ENCODE measurements at places on chromosomes 2 and 18.

GRCh38 chr2:230961091-230961491, 34.8 kb upstream of the SPATA3 start:
- no peak for DNase-seq

DNA sequence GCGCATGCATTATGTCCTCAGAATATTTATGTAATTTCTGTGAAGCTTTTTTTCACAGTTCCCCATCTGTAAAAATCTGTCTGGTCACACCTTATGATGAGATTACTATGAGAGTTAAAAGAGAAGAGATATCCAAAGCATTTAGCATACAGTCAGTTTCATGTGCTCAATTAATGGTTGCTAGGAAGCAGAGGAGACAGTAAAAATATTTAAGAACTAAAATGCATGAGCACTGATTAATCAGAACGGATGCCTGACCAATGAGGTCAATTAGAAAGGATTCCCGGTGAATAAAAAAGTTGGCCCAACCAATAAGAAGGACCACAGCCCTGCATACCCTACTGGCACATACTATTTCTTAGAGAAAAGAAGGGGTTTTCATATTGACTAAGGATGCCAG, 12.0 kb upstream of the CRIM1 start:
- no peak for DNase-seq

DNA sequence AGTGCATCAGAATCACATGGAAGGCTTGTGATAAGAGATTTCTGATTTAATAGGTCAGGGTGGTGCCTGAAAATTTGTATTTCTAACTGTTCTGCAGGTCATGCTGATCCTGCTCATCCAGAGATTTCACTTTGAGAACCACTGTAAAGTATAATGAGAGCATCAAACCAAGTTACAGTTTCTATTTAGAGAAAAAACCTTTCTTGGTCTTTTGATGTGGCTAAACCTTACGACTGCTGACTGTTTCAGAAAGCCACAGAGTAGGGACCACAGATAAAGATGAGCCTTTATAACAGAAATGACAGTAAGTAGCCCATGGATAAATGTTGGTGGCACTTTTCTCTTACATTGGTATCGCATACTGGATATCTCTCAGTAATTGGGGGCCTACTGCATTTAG, 109.4 kb upstream of the FANCL start:
- no peak for DNase-seq

GRCh38 chr2:173823543-173823939, 141.6 kb downstream of the SP3 start:
- no peak for DNase-seq

DNA sequence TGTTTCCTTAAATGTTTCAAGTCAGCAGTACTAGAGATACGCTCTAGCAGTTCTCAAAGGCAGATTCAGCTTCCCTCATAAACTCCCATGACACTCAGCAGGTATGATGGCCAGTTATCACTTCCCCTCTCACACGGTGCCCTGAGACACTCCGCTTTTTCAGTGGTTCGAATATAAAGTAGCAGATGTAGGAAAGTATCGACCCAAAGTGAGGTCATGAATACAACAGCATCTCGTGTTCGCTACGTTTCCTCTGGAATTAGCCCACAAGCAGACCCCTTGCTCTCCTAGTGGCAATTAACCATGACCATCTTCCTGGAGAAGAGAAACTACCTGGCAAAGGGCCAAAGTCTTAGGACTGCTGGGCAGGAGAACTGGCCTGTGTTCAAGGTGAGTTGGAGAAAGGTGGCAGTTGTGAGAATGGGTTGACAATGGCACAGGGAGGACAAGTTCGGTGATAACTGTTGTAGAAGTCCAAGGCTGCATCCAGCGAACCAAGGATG, 9.3 kb upstream of the AGBL5 start:
- DNase-seq = peak; percentile 32

- peak; percentile 60 for DNase-seq
These were observed 1111.0 kb upstream of the SLC39A10 start for GRCh38 chr2:194545978-194546377.

GRCh38 chr2:85419009-85419675, 628 bp downstream of the SH2D6 start:
- DNase-seq = peak; percentile 57

- DNase-seq = peak; percentile 70
These were observed 28.0 kb downstream of the KCNK3 start for GRCh38 chr2:26720322-26721114.

DNA sequence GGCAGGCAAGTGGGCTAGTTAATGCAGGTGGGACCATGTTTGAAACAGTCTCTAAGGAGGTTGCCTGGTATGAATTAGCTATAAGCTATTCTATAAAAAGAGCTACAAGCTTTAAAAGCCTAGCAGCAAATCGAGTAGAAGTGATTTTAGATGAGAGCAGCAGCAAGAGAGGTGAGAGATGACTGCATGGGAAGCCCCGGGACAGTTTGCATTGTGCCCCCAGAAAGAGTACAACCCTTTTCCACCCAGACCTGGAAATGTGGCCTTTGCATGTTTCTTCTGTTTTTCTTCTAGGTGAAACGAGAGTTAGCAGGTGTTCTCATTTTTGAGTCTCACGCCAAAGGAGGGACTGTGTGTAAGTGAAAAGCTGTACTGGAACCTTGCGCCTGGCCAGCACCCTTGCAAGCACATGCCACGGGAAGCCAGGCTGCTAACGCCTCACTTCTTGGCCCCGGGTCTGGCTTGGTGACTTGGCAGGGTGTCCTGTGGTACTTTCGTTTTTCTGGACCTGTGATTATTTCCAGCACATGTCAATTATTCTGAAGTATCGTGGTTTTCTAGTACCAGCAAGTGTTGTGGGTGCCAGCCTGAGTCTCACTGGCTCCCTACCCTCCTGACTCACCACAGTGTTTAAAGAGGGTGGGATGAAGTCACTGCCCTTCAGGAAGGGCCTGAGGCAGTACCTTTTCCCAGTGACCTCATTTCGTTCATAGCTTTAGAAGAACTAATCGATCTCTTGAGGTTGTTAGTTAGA, 90.3 kb upstream of the MAP3K20 start:
- DNase-seq = peak; percentile 94

DNA sequence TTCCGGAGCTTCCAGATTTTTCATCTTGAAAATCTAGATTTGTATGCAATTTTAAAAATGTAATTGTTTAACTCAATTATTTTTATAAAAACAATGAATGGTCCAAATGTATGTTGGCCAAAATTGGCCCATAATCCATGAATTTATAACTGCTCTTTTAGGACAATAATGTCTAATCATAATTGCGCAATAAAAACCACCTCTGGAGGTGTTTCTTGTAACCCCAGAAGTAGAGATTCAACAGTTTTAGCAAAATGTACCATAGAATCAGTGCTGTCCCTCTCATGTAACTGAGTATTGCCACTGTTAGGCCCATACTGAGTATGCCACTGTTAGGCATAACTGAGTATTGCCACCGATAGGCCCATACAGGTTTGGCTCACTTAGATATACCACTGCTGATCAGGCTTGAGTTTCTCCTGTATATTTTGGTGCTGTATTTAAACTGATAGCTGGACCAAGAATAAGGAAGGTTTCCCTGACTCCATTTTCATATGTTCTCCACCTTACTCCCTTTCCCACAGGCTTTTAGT, 70.8 kb upstream of the EPB41L5 start:
- DNase-seq = no peak

GRCh38 chr2:140734992-140735391, 1395.8 kb downstream of the LRP1B start:
- DNase-seq = peak; percentile 9

GRCh38 chr2:221529943-221530652, 42.0 kb downstream of the EPHA4 start:
- peak; percentile 75 for DNase-seq

- DNase-seq = peak; percentile 92
These were observed 486 bp upstream of the GPR39 start for GRCh38 chr2:132415915-132416722.

DNA sequence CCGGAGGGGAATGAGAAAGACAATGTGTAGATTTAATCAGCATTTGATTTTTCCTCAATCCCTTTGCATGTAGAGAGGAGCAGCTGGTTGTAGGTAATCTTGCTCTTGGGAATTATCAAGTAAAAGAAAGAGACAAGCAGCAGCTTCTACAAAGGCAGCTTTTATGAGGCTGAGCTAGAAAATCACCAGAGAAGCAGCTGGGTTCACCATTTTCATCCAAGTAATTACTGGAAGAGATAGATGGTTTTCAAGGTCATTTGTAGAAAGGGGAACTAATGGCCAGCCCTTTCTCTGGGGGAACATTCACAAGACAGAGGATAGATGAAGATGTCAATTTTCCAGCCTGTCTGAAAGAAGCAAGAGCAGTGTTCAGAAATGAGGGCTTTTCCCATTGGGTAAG, 113.0 kb downstream of the RND3 start:
- no peak for DNase-seq

DNA sequence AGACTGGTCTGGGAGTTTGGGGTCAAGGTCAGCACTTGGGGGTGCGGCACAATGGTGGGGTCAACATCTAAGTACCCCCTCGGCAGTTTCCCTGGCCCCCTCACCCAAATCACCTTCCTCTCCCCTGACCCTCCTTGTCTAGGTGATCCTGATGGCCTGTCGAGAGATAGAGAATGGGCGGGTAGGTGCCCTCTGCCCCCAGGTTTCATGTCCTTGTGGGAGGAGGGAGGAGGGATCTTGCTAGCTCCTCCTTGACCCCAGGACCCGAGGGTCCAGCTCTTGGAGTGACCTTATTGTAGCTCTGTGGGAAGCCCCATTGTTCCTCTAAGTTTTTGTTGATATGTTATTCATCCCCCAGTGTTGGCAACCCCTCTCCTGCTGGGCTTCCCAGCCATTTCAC, 3.6 kb downstream of the PTPN18 start:
- DNase-seq = no peak

- no peak for DNase-seq
These were observed 19.1 kb downstream of the EPB41L3 start for GRCh38 chr18:5524660-5525059.

DNA sequence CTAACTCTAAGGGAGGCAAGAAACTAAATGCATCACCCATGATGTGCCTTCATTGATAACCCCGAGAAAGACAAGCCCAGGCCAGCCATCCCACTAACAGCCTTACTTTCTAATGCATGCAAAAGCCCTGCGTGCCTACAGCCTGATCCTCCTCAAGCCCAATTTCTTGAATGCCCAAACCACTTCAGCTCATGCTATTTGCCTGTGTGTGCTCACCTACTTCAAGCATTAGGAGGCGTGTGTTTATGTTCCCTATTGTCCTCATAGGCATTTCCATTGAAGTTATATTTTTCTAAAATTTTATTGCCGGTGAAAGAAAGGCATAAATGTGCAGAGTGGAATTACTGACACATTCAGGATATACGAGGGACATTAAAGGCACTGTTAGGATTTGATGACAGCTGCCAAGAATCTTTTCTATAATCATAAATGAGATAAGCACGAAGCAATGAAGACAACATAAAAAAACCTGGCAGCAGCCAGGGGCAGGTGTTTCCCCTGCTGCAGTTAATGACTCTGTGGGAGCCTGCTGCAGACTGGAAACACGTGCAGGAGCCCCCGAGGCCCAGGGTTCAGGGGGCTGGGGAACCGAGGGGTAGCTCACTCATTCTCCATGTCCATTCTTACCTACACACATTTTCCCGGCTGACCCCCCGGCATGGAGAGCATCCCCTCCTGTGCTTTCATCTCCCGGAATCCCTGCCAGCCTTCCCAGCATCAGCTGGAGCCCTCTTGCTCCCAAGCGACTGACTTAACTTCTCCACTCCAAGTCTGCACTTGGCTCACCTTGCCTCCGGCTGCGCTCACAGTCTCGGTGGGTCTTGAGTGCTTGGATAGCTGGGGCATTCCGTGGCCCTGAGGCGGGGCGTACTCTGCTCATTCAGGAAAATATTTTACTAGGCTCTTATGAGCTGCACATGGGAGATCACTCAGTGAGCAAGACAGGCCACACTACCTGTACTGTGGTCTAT, 292.3 kb upstream of the SIX2 start:
- peak; percentile 80 for DNase-seq

- DNase-seq = no peak
These were observed 88.6 kb upstream of the FHL2 start for GRCh38 chr2:105487142-105488069.

GRCh38 chr2:97788986-97789644, 75.7 kb downstream of the ZAP70 start:
- no peak for DNase-seq

- DNase-seq = no peak
These were observed 442.2 kb upstream of the SETBP1 start for GRCh38 chr18:44238454-44238853.

DNA sequence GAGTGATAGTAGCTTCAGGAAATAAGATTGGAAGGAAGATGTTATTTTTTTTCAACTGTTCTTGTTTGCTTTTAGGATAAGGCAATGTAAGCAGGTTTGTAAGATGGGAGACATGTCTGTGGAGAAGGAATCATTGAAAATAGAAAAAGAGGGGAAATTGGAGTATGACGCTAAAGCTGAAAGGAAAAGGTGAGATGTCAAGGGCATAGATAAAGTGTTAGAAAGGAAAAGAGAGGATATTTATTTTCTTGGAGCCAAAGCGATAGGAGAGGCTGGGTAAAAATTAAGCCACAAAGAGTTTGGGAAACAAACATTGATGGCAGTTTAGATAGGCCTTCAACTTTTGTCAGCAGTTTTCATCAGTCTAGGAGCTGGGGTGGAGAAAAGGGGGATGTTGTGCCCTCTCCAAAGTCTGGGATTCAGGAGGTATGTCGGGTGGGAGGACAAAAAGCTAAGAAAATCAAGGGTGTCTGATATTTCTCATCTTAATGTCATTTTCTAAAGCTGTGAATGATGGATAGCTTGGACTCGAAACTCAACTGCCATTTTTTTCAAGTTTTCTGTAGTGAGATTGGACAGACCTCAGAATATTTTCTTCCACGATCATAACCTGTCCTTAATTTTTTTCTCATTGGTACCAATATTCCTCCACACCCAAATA, 63.3 kb downstream of the MAPRE2 start:
- no peak for DNase-seq

DNA sequence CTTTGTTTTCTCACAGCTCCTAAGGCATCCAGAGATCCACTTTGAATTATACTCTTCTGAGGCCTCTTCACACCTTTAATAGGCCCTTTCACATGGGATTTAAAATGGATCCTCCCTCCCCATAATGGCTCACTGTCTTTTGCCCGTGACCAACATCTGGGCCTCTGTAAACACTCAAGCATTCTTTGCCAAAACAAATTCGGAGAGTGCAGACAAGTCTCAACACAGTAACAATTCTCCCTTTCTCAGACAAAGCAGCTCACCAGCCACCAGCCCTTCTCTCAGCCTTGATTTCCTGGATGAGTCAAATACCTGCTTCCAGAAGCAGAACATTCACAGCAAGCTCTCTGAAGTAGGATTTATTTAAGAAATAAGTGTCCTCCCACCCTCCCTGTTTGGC, 14.0 kb upstream of the IMP4 start:
- DNase-seq = no peak

- no peak for DNase-seq
These were observed 118.3 kb downstream of the FMNL2 start for GRCh38 chr2:152453129-152453911.

Data from DMS53 (cell line).